ENCODE measurements at places on chromosomes 5 and 9. TPM values are rescaled to one million over a fixed set of nuclear protein-coding genes. Genes with fewer than 3 reads are reported as not detected.

Gene OTP
- not detected for total RNA-seq

Gene PDCD1LG2
- 9.5 TPM for total RNA-seq

Gene IRGM
- not detected for total RNA-seq

Gene RNF44
- total RNA-seq = 50.2 TPM

Gene PCDH12
- total RNA-seq = 20.4 TPM

Gene CCL27
- not detected for total RNA-seq

Gene CCDC180
- total RNA-seq = 4.5 TPM

Gene SLC2A6
- total RNA-seq = 35.7 TPM

Gene SLC25A2
- total RNA-seq = 0.39 TPM

Gene ENC1
- 53.6 TPM for total RNA-seq

Gene CA9
- not detected for total RNA-seq

Gene DMRT3
- total RNA-seq = not detected

Gene PFN3
- not detected for total RNA-seq

Gene TRIM23
- 10.6 TPM for total RNA-seq

Gene TMEM252
- not detected for total RNA-seq

Gene ANKRD18B
- total RNA-seq = 12.2 TPM

Gene C9orf153
- total RNA-seq = 0.66 TPM

Gene SLC6A18
- total RNA-seq = not detected

Gene MARVELD2
- 7.1 TPM for total RNA-seq

Gene CDH9
- not detected for total RNA-seq

Gene BHMT
- not detected for total RNA-seq

Gene GDA
- total RNA-seq = not detected

Gene MYO10
- total RNA-seq = 144 TPM

Gene PCDHGB3
- 1.7 TPM for total RNA-seq

Gene EGR1
- total RNA-seq = 5.5 TPM

Gene C5orf46
- total RNA-seq = not detected

Gene GRXCR2
- total RNA-seq = not detected
